ENCODE measurements at places on chromosomes 2 and 18. TPM values are rescaled to one million over a fixed set of nuclear protein-coding genes. Genes with fewer than 3 reads are reported as not detected.
A peak's percentile ranks its signal among the peaks of the same experiment; 100 is the strongest.

GRCh38 chr2:156476021-156476849 is 40.1 kb downstream of the GPD2 start:
- H3K4me3 ChIP-seq, result no peak overlapping the region
- H3K36me3 ChIP-seq, result no peaks in the 10 kb centered on the region
- no peak overlapping the region for H3K27ac ChIP-seq
- H3K27me3 ChIP-seq, result no peaks in the 10 kb centered on the region
- H3K4me1 ChIP-seq, result no peaks in the 10 kb centered on the region
- DNase-seq, result no peak

Gene EMILIN1
- total RNA-seq, result 20.2 TPM

Gene SLC4A5
- 0.45 TPM for total RNA-seq

DNA sequence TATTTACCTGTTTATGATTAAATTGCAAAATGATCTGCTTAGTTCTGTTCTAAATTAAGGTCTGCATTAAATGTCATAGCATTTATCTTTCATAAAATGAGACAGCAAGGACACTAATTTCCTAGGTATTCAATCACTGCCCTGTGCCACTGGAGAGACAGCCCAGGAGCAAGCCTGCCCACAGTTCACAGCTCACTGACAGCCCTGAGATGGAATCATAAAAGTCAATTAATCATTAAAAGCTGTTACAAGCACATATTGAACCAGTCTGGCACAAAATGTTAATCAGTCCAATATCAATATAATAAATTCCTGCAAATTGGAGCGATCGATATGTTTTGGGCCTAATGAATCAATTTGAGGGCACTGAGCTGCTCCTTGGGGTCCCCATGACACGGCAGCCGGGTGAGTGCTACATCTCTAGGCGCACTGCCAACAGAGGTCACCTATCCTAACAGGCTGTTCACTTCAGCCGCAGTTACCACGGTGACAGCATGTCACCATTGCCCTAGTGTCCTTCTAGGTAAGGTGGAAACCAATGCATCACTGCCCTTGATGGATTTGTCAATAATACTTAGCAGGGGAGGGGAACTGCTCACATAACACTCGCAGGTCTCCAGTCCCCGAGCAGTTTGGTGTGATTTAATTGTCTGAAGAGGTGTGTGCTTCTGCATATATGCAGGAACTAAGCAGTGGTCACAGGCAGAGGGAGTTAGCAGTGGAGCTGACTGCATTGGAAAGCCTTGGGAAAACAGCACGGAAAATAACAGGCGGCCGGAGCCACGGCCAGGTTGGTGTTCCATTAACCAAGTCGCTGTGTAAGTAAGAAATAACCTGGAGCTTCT is 47.3 kb downstream of the POU3F3 start:
- no peak overlapping the region for H3K27ac ChIP-seq
- no peak overlapping the region for H3K4me3 ChIP-seq
- H3K4me1 ChIP-seq, result no peaks in the 10 kb centered on the region
- no peaks in the 10 kb centered on the region for H3K36me3 ChIP-seq
- DNase-seq, result no peak

DNA sequence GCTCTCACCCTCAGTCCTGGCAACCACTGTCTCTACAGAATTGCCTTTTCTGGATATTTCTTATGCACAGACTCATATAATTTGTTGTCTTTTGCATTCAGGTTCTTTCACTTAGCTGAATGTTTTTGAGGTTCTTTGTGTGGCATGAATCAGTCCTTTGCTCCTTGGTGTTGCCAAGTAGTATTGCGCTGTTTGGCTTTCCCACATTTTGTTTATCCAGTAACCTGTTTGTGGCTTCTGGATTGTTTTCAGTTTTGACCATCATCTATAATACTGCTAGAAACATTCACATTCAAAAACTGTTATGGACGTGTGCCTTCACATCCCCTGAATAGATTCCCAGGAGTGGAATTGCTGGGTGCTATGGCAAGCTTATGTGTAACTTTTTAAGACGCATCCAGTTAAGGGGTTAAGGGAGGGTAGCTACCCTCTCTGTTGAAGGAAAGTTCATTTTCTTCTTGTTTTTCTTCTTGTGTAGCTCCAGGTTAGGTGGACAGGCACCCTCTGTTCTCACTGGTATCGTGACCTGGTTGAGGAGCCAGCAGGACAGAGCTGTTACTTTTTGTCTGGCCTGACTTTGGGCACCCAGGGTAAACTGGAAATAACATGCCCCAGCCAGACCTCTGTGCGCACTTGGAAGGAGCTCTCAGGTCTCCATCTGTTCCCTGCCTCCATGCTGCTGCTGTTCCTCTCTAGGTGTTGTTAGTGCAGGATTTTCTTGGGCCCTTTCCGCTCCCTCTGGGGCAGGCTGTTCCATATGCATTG is 29.6 kb downstream of the ARHGAP25 start:
- no peaks in the 10 kb centered on the region for H3K4me1 ChIP-seq
- DNase-seq, result peak; percentile 17

DNA sequence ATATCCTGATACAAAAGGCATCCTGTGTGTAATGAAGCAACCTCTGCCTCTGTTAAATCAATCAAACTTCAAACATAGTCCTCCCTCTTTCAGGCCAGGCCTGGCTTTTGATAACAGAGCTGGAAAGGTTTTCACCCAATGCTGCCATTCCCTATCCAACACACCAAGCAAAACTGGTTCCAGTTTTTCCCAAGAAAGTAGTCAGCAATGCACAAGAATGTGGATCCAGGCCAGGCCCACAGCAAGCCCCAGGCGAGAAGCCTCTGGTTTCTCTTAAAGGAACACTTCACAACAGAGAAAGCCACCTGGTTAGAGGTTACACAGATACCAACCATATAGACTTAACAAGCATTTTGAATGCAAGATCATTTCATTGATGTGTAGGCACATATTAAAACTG is 49.2 kb upstream of the CCDC150 start:
- H3K36me3 ChIP-seq, result no peaks in the 10 kb centered on the region
- no peak overlapping the region for H3K4me3 ChIP-seq
- peaks cover 30% of the 10 kb centered on the region for H3K27me3 ChIP-seq
- no peak overlapping the region for H3K27ac ChIP-seq
- no peaks in the 10 kb centered on the region for H3K4me1 ChIP-seq
- no peak for DNase-seq

- no peak overlapping the region for H3K27ac ChIP-seq
- H3K36me3 ChIP-seq, result no peaks in the 10 kb centered on the region
- no peaks in the 10 kb centered on the region for H3K4me1 ChIP-seq
Observed at GRCh38 chr2:162212366-162212765, 30.9 kb downstream of the FAP start.

DNA sequence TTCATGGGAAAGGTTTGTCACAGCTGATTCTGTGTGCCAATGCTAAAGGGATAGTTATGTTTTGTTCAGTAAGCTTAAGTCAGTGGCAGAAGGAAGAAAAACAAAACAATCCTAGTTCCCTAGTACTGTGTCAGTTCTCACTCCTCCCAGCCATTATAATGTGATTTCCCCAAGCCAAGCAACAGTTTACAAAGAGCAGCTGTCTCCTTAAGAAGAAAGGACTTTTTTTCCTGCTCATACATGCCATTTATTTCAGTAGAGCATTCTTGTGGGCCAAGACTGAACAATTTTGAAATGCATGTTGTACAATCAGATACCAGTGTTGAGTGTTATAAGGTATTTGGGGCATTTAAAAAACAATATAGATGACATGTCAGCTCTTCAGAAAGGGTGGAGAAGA is 52.1 kb downstream of the NEMP2 start:
- DNase-seq, result no peak
- H3K4me3 ChIP-seq, result no peak overlapping the region
- H3K36me3 ChIP-seq, result no peaks in the 10 kb centered on the region
- peaks cover 5% of the 10 kb centered on the region for H3K4me1 ChIP-seq
- H3K27ac ChIP-seq, result no peak overlapping the region

DNA sequence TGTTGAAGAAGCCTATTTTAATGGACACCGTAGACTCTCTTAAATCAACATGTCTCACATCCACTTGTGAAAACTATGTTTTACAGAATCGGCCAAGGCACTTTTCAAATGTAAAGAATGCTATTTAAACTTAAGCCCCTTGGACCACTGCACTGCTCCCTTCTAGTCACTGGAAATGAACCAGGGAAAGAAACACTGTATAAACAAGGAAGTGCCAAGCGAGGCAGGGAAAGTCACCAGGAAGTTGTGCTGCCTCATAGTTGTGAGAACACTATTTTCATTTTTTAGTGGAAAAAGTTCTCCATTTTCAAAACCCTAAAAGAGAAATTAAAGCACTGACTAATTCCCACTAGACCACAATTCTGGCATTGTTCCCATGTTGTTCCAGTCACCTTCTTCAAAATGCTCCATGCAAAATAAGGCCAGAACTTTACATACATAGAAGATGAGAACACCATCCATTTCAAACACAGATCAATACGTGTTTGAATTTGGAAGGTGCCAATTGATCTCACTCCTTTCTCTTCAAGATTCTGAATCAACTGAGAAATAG is 13.5 kb downstream of the CCDC141 start:
- H3K27me3 ChIP-seq, result no peaks in the 10 kb centered on the region
- H3K4me1 ChIP-seq, result no peaks in the 10 kb centered on the region
- H3K27ac ChIP-seq, result no peak overlapping the region
- H3K4me3 ChIP-seq, result no peak overlapping the region
- DNase-seq, result no peak

- H3K27ac ChIP-seq, result no peak overlapping the region
- no peaks in the 10 kb centered on the region for H3K36me3 ChIP-seq
- no peak overlapping the region for H3K4me3 ChIP-seq
- DNase-seq, result no peak
- H3K4me1 ChIP-seq, result no peaks in the 10 kb centered on the region
Observed at GRCh38 chr2:190910341-190911136, 29.9 kb downstream of the GLS start.

- no peak overlapping the region for H3K27ac ChIP-seq
- no peaks in the 10 kb centered on the region for H3K27me3 ChIP-seq
- no peak for DNase-seq
- H3K4me1 ChIP-seq, result no peaks in the 10 kb centered on the region
- no peaks in the 10 kb centered on the region for H3K36me3 ChIP-seq
Observed at GRCh38 chr2:165927353-165927752, 26.2 kb downstream of the TTC21B start.

- H3K4me1 ChIP-seq, result peaks cover 4% of the 10 kb centered on the region
- H3K27me3 ChIP-seq, result no peaks in the 10 kb centered on the region
- peak; percentile 95 for DNase-seq
- H3K4me3 ChIP-seq, result no peak overlapping the region
- H3K36me3 ChIP-seq, result no peaks in the 10 kb centered on the region
Observed at GRCh38 chr2:203811491-203812221, 55.9 kb upstream of the CTLA4 start.

DNA sequence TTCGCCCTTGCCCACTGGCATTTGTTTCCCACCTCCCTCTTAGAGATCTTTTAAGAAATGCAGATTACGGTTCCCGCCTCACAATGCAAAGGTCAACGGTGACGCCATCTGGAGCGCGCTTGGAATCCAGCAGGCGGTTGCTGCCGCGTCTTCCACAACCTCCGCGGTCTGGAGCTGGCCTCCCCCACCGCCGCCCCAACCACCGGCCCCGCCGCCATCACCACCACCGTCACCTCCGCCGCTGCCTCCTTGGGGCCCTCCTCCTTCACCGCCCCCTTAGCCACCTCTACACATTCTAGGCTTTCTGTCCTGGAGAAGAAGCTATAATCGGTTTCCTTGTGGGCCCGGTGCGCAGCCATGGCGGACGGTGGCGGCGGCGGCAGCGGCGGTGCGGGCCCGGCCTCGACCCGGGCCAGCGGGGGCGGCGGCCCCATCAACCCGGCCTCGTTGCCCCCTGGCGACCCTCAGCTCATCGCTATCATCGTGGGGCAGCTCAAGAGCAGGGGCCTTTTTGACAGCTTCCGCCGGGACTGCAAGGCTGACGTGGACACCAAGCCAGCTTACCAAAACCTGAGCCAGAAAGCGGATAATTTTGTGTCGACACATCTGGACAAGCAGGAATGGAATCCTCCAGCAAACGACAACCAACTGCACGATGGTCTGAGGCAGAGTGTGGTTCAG is at the start of gene BOD1L2:
Gene BOD1L2 (plus strand): TSS at position 132 of the 681 bp plus-strand sequence. CDS start 226 bp downstream, at position 358.
- no peaks in the 10 kb centered on the region for H3K36me3 ChIP-seq
- DNase-seq, result no peak
- H3K4me3 ChIP-seq, result no peak within 1 kb of the TSS
- H3K27me3 ChIP-seq, result no peaks in the 10 kb centered on the region
- no peak within 1 kb of the TSS for H3K27ac ChIP-seq

GRCh38 chr2:18821431-18821830 is 232.1 kb upstream of the NT5C1B start:
- DNase-seq, result no peak
- H3K4me1 ChIP-seq, result no peaks in the 10 kb centered on the region
- no peak overlapping the region for H3K27ac ChIP-seq

- no peaks in the 10 kb centered on the region for H3K27me3 ChIP-seq
- no peaks in the 10 kb centered on the region for H3K36me3 ChIP-seq
- no peaks in the 10 kb centered on the region for H3K4me1 ChIP-seq
- no peak for DNase-seq
Observed at GRCh38 chr18:44149706-44150105, 531.0 kb upstream of the SETBP1 start.

Gene SLC19A3
- total RNA-seq, result 19.6 TPM

DNA sequence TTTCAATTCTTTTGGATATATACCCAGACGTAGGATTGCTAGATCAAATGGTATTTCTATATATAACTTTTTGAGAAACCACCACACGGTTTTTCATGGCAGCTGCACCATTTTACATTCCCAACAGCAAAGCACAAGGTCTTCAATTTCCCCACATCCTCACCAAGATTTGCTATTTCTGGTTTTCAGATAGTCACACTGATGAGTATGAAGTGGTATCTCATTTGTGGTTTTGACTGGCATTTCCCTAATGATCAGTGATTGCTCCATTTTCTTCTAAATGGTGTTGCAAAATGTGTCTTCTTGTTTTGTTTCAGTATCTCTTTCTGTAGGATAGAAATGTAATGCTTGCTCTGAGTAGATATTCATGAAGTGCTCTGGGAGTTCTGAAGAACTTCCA is 52.0 kb downstream of the ANKRD44 start:
- no peaks in the 10 kb centered on the region for H3K36me3 ChIP-seq
- H3K4me1 ChIP-seq, result peaks cover 3% of the 10 kb centered on the region
- no peak for DNase-seq
- peak overlapping the region; percentile 9 for H3K27ac ChIP-seq
- no peaks in the 10 kb centered on the region for H3K27me3 ChIP-seq

DNA sequence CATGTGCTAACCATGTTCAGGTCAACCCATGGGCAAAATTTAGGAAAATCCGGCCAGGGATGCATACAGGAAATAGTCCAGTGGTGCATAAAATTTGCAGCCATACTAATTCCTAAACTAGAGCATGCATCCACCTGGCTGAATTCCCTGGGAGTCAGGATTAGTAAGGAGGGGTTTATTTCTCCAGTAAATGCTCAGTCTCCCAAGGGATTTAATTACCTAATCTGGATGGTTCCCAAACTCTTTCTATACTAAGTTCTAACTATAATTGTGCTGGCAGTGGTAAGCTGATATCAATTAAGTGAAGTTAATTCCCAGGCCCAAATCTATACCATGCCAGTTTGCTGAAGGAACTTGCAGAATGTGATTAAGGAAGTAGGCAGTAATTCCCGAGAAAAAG is 26.2 kb upstream of the EVA1A start:
- H3K4me3 ChIP-seq, result no peak overlapping the region
- no peak for DNase-seq
- no peaks in the 10 kb centered on the region for H3K36me3 ChIP-seq
- no peak overlapping the region for H3K27ac ChIP-seq

GRCh38 chr18:41922841-41923240 is 32.2 kb upstream of the PIK3C3 start:
- H3K36me3 ChIP-seq, result no peaks in the 10 kb centered on the region
- H3K27ac ChIP-seq, result no peak overlapping the region
- no peaks in the 10 kb centered on the region for H3K4me1 ChIP-seq
